ENCODE measurements at places on chromosomes 6 and 20.

- no peak for DNase-seq
Observed at GRCh38 chr6:5361396-5361795, 100.1 kb downstream of the FARS2 start.

- no peak for DNase-seq
Observed at GRCh38 chr6:54245265-54245664, 63.0 kb upstream of the TINAG start.

DNA sequence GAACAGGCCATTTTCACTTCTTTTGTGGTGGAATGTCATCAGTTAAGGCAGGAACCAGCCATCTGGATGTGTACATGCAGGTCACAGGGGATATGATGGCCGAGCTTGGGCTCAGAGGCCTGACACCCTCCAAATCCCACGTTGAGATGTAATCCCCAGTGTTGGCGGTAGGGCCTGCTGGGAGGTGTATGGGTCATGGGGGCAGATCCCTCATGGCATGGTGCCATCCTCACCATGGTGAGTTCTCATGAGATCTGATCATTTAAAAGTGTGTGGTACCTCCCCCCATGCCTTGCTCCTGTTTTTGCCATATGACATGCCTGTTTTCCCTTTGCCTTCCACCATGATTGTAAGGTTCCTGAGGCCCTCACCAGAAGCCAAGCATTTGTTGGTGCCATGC, 26.8 kb downstream of the WDR27 start:
- DNase-seq, result no peak

- DNase-seq, result no peak
Observed at GRCh38 chr6:23879816-23880215, 246.2 kb upstream of the NRSN1 start.

DNA sequence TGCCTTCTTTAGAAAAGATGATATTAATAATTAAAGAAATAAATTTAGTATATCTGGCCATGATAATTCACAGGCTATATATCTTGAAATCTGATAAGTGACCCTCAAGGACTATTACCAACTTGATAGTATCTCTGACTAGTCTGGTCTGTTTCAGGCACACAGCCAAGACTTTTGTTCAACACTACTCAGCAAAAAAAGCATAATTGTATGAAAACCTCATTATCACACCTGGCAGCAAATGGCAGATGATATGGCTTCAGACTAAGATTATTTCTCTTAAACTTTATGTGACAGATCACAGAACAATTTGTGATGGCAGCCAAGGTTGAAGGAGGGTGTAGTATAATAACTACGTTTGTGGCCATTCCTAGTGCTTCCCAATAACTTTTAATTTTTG, 114.7 kb downstream of the RWDD2A start:
- no peak for DNase-seq

GRCh38 chr6:19771753-19772336, 65.3 kb upstream of the ID4 start:
- no peak for DNase-seq

DNA sequence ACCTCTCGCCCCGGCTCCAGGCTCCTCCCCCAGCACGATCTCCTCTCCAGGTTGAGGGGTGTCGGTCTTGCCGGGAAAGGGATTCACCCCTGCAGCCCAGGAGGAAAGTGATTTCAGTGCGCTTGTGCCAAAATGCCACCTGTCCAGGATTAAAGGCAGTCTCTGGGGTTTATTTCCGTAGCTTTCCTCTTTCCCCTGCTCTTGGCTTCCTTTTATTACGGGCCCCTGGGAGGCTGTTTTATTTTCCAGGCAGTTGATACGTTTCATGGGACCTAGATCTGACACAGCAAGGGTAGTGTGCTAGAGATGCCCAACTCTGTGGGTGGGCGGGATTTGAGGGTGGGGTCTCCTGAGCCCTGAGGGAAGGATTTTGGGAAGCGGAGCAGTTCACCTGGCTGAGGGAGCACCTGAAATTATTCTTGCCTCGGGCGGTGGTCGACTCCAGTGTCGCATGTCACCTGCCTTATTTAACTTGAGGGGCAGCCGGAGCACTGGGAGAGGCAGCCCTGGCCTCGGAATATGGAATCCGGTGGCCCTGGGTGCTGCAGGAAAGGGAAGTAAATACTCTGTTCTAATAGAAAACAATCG, 9.5 kb upstream of the NKX2-2 start:
- DNase-seq, result no peak

DNA sequence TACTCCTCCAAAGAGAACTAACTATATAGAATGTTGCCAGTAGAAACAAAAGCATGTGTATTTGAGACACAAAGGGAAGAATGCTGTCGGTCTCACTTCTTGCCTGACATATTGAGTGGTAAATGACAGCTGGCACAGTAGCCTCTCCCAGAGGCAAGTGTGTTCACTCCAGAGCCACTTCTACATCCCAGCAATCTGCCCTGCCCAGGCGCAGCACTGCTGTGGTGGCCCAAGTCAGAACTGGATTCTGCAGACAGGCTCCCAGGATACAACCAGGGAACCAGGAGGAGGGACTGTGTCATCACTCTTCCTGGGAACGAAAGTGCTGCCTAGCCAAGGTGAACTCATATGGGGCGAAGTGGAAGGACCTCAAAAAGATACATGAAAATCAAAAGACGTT, 103.2 kb upstream of the ARMC2 start:
- DNase-seq, result no peak

GRCh38 chr6:28648035-28648877, 122.6 kb downstream of the GPX5 start:
- DNase-seq, result no peak

DNA sequence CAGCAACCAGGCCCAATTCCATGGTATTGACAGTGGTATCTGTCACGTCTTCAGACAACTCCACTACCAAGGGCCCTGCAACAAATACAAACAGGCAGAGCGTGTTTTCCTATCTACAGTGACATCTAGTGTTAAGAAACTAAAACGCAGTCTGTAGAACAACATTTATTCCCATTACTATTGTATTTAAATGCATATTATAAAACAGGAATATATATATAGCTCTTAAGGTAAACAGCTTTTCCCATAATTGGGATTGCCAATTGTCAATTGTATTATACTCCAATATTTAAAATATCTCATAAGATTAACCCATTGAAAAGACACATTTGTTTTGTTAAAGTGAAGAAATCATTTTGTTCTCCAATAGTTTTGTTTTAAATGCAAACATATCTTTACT, 97.2 kb downstream of the KIF16B start:
- DNase-seq, result no peak

DNA sequence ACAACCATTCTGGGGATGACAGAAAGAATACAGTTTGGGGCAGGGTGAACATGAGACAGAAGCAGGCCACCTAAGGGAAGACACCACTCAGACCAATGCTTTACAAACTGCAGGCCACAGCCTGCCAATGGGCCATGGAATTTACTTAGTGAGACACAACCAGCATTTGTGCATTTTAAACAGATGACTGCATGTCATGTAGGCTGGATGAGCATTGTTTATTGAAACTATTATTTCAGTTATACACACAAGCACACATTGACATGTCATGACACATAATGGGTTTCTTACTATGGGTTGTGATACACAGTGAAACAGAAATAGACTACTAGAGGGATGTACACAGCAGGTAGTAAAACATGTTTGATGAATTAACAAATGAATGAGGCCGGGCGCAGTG, 8.0 kb downstream of the PGM3 start:
- no peak for DNase-seq

DNA sequence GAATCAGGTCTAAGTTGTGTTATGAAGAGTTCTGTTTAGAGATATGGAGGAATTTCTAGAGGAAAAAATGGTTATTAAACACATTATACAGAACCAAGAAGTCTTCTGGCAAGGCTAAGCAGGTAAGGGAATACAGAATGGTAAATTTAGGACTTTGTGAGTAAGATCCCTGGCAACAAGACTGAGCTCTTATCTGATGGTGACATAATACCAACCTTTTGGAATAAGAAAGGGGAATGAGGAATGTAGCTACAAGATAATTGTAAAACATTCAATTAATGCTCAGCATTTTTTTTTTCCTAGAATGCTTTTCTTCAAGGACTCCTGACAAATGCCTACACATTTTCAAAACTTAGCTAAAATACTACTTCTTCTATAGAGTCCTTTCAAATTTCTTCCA, 51.8 kb downstream of the CYB5R4 start:
- no peak for DNase-seq

DNA sequence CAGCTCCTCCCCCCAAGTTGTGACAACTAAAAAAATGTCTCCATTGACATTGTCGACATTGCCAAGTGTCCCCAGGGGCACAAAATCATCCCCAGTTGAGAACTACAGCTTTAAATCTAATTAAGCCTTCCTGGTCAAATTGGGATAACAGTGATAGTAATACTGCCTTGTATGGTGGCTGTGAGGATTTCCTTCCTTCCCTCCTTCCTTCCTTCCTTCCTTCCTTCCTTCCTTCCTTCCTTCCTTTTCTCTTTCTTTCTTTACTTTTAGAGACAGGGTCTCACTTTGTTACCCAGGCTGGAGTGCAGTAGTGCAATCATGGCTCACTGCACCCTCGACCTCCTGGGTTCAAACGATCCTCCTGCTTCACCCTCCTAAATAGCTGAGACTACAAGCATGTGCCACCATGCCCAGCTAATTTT, 29.5 kb upstream of the ARFGEF2 start:
- DNase-seq, result no peak

- DNase-seq, result peak; percentile 2
Observed at GRCh38 chr20:63333241-63333836, 27.8 kb downstream of the CHRNA4 start.

DNA sequence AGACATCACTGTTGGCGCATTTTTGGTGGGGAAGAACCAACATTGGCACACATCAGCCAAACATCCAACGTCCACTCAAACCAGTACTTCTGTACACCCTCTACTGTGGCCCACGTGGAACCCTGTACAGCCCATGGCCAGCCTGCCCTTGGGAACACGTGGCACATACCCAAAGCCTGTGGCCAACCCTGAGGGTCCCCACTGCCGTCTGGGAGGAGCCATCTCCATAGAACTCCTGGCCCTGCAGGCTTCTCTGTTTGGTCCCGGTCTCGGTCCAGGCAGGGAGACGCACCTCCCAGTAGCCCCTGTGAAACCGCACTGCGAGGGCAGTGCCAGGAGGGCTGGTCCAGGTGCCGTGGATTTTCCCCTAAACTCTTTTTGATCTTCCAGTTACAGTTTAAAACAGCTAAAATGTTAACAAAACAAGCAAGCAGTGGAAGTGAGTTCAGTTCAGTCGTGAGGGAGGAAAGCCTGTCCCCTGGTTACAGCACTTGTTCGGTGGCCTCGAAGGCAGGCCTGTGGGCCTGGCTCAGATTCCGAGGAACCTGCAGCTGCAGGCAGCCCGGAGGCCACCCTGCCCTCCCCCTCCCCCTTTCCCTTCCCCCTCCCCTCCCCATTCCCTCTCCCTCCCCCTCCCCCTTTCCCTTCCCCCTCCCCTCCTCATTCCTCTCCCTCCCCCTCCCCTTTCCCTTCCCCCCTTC, 233.7 kb downstream of the DLL1 start:
- DNase-seq, result no peak

DNA sequence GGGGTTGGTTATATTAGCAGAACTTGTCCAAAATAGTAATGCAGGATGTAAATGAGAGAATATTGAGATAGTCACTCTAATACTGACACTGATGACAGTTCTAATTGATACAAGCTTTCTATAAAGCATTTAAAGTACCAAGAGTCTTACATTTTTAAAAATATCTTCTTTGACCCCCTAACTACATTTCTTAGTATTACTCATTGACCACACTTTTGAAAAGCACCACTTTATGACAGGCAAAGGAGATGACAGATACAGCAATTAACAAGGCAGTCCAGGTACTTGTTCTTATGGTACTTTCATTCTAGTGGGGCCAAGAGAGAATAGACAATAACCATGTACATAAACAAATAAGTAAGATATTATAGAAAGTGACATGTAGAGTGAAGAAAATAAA, 139.4 kb upstream of the EYA4 start:
- no peak for DNase-seq

GRCh38 chr6:126312013-126312665, 27.8 kb upstream of the CENPW start:
- DNase-seq, result no peak

DNA sequence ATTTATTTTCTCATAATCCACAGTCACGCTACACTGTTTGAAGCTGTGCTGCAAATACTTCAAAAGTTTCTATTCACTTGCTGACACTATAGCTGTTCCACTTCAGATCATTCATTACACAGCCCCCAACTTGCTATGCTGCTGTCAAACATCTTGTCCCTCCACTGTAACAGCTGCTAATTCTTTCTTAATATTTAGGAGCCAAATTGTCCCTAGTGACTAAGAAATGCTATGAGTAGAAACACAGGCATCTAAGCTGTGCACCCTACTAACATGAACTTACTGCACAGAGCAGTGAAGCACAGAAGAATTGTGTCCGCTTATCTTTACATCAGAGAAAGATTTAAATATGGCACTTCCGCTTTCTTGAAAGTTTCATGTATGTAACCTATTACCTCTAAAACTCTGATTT, 91.3 kb downstream of the PDE10A start:
- no peak for DNase-seq

DNA sequence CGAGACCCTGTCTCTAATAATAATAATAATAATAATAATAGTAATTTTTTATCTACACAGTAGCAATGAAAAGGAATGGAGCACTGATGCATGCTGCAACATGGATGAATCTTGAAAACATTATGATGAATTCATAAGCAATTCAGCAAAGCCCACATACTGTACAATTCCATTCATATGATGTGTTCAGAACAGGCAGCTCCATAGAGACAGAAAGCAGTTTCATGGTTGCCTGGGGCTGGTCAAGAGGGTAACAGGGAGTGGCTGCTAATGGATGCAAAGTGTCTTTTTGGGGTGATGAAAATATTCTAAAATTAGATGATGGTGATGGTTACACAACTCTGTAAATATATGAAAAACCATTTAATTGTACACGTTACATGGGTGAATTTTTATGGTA, 43.6 kb downstream of the SLC24A3 start:
- no peak for DNase-seq

- no peak for DNase-seq
Observed at GRCh38 chr6:15630202-15630601, 32.6 kb downstream of the DTNBP1 start.

DNA sequence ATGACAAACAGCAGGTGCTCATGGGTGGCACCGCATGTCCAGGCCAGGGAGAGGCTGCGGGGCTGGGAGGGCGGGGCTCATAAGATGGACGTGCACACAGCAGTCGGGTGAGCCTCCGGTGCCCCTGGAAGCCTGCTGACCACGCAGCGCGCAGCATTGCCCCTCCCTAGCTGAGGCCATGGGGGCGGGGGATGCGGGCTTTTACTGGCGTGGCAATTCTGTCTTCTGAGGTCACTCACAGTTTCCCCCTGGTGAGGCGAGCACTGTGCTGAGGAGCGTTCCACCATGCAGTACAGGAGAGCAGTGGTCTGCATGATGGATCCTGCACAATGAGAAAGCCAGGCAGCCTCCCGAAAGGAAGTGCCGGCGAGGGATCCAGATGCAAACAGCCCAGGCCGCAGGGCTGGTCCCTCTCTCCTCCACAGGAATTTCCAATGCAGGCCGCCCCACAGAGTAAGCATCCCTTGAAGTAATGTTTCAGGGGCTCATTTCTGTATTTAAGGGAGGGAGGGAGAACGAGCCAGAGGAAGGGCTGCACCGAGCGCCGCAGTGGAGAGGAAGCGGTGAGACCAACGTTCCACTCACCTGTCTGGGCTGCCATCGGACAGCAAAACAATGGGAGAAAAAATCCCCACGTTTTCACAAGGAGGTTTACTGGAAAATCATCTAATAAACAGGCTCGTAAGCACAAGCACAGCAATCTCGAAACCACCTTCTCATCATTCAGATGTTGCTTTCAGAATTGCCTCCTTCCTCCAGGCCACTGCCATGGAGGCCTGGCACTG, 56.0 kb downstream of the IRF4 start:
- no peak for DNase-seq
